CD4-positive, alpha-beta T cell treated with Interleukin-4 for 4 hours (primary cell): ENCODE measurements at places on chromosomes 2 and 18.

GRCh38 chr2:18251486-18251885, 309.0 kb downstream of the RDH14 start:
- DNase-seq, result no peak

DNA sequence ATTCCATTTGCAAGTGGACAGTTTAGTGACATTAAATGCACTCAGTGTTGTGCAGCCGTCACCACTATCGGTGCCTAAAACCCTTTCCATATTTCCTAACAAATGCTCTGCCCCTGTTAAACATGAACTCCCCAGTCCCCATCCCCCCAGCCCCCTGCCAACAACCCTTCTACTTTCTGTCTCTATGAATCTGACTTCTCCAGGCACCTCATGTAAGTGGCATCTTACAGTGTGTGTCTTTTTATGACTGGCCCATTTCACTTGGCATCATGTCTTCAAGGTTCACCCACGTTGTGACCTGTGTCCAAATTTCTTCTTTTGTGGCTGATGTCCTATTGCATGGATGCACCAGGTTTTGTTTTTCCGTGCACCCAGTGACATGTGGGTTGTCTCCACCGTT, 140.9 kb upstream of the GPC1 start:
- no peak for DNase-seq

- DNase-seq, result no peak
Measured at GRCh38 chr18:70423120-70423519, 134.3 kb downstream of the SOCS6 start.

DNA sequence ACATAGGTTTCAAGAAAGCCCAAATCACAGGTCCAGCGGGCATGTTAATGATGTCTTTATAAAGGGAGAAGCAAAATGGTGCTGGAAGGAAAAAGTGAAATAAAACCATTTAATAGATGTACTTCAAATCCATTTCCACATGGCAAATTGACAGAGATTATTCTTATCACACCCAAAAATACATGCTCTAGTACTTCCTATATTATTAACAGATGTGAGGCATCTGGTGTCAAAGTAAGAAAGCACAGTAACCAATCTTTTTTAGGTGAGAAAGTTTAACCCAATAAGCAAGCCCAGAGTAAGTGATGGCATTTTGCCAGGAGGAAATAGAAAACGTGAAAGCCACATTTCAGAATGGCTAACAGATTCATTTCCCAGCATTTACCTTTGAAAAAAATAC, 128.0 kb downstream of the ABCA12 start:
- DNase-seq, result no peak

GRCh38 chr2:168490946-168491605, 35.0 kb downstream of the CERS6 start:
- no peak for DNase-seq
